ENCODE measurements at places on chromosomes 11 and 22.

GRCh38 chr22:48053973-48054372, 1291.5 kb downstream of the TBC1D22A start:
- no peak for DNase-seq

DNA sequence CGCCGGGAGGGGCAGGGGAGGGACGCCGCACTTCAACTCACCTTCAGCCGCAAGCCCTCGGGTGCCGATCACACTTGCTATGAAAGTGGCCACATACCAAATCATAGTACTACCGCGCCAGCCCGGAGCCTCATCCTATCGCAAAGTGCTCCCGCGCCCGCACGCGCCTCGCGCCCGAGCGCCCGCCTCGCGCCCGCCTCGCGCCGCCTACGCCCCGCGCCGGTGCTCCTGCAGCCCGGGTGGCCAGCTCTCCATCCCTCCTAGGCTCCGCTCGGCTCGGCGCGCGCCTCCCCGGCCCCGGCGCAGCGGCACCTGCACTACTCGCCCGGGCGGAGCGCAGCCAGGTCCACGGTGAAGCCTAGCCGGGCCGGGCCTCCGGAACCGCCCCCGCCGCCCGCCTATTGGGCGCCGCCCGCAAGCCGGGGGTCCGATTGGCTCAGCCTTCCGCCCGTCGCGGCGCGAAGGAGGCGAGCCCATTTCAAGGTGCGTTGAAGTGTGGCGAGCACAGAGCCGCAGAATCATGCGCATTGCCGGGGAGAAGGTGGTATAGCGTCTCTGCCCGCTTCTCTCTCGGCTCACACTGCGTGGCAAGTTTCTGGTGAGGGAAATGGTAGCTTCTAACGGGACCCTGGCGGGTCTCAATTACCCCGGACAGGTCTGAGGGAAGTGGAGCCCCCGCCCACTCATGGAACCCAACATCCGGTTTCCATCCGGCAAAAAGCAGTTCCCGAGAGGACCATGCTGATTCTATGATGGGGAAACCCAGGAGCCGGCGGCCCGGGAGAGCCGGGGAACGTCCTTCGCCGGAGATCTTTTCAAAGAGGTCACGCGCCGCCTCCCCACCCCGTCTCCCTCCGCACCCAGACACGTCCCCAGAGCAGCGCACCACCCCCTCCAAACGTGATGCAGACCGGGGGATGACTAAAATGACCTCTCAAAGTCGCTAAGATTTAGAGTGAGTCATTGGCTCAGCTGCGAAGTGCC, at the start of gene IGSF9B:
TSS of gene IGSF9B (minus strand) at position 319 of the 984 bp plus-strand sequence. CDS start at position 105, 214 bp downstream.
- DNase-seq = peak; percentile 79

DNA sequence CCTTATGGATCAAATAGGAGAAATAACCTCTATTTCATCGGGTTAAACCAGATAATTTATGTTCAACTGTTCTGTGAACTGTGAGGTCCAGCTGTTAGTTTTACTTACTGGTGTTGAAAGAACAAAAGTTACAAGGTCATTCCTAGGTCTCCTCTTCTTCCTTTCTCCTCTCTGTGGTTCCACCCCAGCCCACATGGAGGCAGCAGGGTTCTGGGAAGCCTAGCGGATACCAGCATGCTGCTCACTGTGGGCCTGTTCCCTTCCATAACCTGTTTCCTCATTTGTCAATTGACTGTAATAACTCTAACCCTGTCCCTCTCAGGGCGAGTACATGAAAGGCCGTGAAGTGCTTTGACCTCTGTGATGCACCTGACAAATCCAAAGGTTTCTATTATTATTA, 27.8 kb downstream of the RELT start:
- no peak for DNase-seq

DNA sequence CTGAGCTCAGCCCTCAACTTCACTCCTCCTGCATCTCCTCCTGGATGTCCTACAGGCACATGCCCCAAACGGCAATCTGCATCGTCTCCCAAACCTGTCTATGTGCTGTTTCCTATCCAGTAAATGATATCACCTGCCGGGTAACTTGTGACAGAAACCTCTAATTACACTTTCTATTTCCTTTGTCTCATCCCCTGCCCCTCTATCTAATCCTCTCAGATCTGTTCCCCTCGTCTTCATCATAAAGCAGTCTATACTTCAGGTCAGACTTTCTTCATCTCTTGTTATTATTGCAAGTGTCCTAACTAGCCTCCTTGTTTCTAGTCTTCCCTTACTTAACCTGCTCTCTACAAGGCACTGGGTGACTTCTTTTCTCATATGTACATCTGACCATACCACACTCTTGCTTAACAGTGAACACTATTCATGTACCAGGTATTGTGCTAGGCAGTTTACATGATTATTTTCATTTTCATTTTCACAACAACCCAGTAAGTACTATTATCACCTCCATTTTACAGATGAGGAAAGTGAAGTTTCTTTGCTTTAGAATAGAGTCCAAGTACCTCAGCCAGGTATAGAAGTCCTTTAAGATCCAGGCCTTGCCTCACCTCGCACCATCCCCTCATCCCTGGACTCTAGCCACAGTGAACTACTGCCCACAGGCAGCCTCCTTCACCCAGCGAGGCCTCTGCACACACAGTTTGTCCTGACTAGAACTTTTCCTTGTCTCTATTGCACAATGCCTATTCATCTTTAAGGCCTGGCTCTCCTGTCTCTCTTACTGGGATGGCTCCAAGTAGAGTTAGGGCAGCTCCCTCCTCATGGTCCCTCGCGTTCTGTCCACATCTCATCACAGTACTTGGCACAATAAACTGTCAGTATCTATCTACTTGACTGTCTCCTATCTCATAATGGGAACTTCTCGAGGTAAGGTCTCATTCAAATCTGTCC, 22.1 kb upstream of the UCP3 start:
- DNase-seq = no peak

GRCh38 chr22:26461188-26461810, 22.3 kb downstream of the HPS4 start:
- peak; percentile 13 for DNase-seq

DNA sequence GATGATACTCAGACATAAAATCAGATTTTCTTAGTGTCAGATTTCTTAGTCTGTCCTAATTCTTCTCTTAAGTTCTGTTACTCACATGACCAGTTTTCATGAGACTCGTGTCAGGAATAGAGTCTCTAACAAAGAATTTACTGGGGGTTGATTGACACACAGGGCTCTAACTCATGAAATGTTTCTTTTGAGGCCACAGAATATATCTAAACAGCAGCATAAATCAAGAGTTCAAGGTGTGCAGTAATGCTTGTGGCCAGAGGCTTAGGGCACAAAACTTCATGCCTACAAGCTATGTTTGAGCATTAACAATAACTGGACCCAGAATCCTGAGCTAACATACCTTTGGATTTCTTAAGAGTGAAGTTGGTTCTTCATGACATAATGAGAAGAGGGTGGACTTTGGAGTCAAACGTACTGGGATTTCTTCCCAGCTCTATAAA, 237.2 kb downstream of the DDX10 start:
- DNase-seq = no peak

DNA sequence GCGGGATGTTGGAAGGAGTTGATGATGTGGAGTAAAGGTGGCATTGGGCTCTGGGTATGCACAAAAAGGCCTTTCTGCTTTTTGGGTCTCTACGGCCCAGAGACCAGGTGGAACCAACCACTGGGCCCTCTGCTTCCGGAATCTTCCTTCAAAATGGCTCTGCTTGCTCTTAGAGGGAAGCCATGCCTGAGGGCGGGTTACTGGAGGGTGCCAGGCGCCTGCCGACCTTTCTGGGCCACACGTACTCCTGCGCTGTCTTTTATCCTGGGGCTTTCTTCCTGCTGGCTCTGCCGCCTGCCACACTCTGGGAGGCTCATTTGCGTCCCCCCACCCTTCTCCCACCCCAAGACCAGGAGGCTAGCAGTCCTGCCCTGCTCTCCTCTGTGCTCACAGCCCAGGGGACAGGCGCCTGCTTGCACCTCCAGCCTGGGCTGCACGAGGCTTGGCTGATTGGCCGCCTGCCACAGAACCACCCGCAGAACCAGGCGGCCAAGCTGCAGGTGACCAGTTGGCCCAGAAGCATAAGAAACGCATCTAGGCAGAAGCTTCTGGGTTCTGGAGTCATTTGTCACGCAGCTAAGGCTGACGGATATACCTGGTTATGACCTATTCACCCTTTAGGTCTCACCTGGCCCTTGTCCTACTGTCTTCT, 536.9 kb downstream of the TBC1D22A start:
- DNase-seq = no peak

GRCh38 chr11:695288-695537, 191 bp upstream of the DEAF1 start:
- DNase-seq = no peak
